ENCODE measurements at places on chromosomes 12 and 14. TPM values are rescaled to one million over a fixed set of nuclear protein-coding genes. Genes with fewer than 3 reads are reported as not detected.

CMA1 gene
- not detected for polyA plus RNA-seq

NPAS3 gene
- polyA plus RNA-seq, result 0.45 TPM

KRT7 gene
- 1.6 TPM for polyA plus RNA-seq

HOXC4 gene
- polyA plus RNA-seq, result 0.49 TPM

TMEM179 gene
- 0.08 TPM for polyA plus RNA-seq

MGAT4C gene
- polyA plus RNA-seq, result not detected

TAS2R9 gene
- not detected for polyA plus RNA-seq

MANSC4 gene
- polyA plus RNA-seq, result 0.16 TPM

STYK1 gene
- polyA plus RNA-seq, result 0.26 TPM

TNFRSF1A gene
- polyA plus RNA-seq, result 40.6 TPM

ADGRD1 gene
- polyA plus RNA-seq, result 0.89 TPM

KSR2 gene
- polyA plus RNA-seq, result under 0.01 TPM

ABCC9 gene
- 0.45 TPM for polyA plus RNA-seq

ZDHHC22 gene
- polyA plus RNA-seq, result not detected

INSM2 gene
- polyA plus RNA-seq, result 0.03 TPM

CCDC38 gene
- polyA plus RNA-seq, result 0.65 TPM

DIO3 gene
- polyA plus RNA-seq, result 0.42 TPM

ART4 gene
- 3.9 TPM for polyA plus RNA-seq

LMNTD1 gene
- polyA plus RNA-seq, result 0.05 TPM

ANO2 gene
- 2.1 TPM for polyA plus RNA-seq

C1QL4 gene
- not detected for polyA plus RNA-seq

PTGER2 gene
- 1.5 TPM for polyA plus RNA-seq

ENO2 gene
- 41.3 TPM for polyA plus RNA-seq

Measured in spleen (tissue), 13 donors.